ENCODE measurements at places on chromosomes 7 and 10. TPM values are rescaled to one million over a fixed set of nuclear protein-coding genes. Genes with fewer than 3 reads are reported as not detected.

Gene CYP3A5
- total RNA-seq: 0.86 TPM

Gene DGKI
- total RNA-seq: 2.7 TPM

Gene SP4
- 15.4 TPM for total RNA-seq

Gene VPS37D
- not detected for total RNA-seq

Gene AFAP1L2
- total RNA-seq: 0.98 TPM

Gene CCL24
- total RNA-seq: not detected

Gene HUS1
- 55.0 TPM for total RNA-seq

Gene TCERG1L
- 0.10 TPM for total RNA-seq

Gene IGFBP1
- total RNA-seq: not detected

Gene C1GALT1
- total RNA-seq: 25.7 TPM

Gene SND1
- total RNA-seq: 184 TPM

Gene ATP6V0A4
- total RNA-seq: not detected
